ENCODE measurements at places on chromosomes 3 and 15. TPM values are rescaled to one million over a fixed set of nuclear protein-coding genes. Genes with fewer than 3 reads are reported as not detected.
A peak's percentile ranks its signal among the peaks of the same experiment; 100 is the strongest.

DZIP1L gene
- 14.6 TPM for total RNA-seq

- no peak overlapping the region for H3K27ac ChIP-seq
- H3K27me3 ChIP-seq = no peaks in the 10 kb centered on the region
These were observed 56.7 kb downstream of the MYO1E start for GRCh38 chr15:59315914-59316451.

DNA sequence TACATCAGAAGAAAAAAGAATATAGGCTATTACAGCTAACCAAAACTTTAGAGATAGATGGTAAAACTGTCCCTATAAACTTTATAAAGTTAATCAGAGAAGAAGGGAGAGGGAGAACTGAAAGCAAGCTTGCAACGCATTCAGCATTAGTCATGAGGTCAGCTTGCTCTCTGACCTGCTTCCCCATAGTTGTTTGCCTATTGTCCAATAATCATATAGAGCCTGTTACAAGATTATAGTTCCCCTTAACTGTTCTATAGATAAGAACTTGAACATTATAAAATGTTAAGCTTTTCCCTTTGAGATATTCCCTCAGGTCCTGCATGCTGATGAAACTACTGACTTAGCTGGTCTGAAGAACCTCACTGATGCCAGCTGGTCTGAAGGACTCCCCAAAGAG lies 74.5 kb downstream of the CPNE4 start:
- H3K27me3 ChIP-seq = no peaks in the 10 kb centered on the region
- no peaks in the 10 kb centered on the region for H3K4me1 ChIP-seq
- no peak overlapping the region for H3K27ac ChIP-seq
- no peaks in the 10 kb centered on the region for H3K36me3 ChIP-seq

DNA sequence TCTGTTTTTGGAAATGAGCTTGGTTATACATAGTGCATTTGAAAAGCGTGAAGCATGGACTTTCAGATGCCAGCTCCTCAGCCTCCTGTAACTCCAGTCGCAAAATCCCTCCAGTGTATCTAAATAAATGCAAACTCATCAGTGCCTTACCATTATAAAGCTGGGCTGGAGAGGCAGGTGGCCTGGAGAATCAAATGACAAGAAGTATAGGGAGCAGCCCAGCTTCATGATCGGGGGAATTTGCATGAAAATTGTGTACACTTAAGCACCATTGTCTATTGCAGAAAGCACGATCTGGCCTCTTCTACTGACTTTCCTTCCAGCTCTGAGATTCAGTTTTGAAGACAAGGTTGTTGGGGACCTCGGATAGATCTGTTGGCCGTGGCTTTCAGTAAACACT lies 71.7 kb downstream of the IGF1R start:
- H3K27ac ChIP-seq = no peak overlapping the region
- H3K36me3 ChIP-seq = no peaks in the 10 kb centered on the region
- H3K4me3 ChIP-seq = no peak overlapping the region
- no peak for DNase-seq
- H3K4me1 ChIP-seq = peaks cover 8% of the 10 kb centered on the region

GRCh38 chr3:155330370-155330769 lies 36.9 kb upstream of the STRIT1 start:
- no peak overlapping the region for H3K4me3 ChIP-seq
- H3K4me1 ChIP-seq = no peaks in the 10 kb centered on the region
- DNase-seq = no peak
- H3K36me3 ChIP-seq = no peaks in the 10 kb centered on the region
- peaks cover 2% of the 10 kb centered on the region for H3K27me3 ChIP-seq

DNA sequence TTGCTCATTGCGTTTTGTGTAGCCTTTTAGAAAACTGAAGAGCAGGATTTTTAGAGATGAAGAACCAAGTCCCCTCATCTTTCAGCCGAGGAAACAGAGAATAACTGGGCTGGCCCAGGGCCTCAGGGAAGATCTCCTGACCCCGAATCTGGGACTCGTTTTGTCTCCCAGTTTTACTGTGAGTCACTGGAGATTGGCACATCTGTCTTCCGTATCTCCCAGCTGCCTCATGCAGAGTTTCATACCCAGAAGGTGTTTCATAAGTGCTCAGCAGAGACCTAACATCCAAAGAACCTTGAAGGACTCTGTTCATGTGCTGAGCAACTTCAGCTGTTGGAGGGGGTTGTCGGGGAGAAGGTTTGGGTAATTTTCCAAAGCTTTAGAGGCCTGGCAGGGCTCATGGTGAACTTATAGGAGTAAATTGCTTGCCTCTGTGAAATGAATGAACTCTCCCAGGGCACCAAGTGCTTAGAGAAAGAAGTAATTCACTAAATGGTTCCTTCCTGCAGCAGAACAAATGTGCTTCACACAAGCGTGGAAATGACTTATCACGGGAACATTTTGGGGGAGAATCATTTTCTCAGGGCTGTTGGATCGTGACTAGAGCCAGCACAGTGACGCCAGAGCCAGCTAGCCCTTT lies 121.4 kb downstream of the FAM43A start:
- H3K36me3 ChIP-seq = no peaks in the 10 kb centered on the region
- H3K27me3 ChIP-seq = peaks cover 4% of the 10 kb centered on the region
- no peaks in the 10 kb centered on the region for H3K4me1 ChIP-seq
- DNase-seq = no peak
- H3K4me3 ChIP-seq = no peak overlapping the region
- H3K27ac ChIP-seq = no peak overlapping the region

DNA sequence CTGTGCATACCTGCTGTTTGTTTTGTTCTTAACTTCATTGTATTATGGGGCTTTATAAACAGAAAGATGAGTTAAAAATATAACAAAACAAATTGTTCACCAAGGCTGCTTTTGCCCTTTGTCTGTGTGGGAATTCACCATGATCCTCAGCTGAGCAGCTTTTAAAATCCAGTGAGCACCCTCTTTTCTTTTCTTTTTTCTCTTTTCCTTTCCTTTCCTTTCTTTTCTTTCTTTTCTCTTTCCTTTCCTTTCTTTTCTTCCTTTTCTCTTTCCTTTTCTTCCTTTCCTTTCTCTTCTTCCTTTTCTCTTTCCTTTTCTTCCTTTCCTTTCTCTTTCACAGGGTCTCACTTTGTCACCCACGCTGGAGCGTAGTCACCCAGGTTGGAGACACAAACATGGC lies 38.3 kb downstream of the RAB8B start:
- no peaks in the 10 kb centered on the region for H3K36me3 ChIP-seq
- no peak for DNase-seq
- peaks cover 13% of the 10 kb centered on the region for H3K4me1 ChIP-seq
- no peak overlapping the region for H3K27ac ChIP-seq
- no peak overlapping the region for H3K4me3 ChIP-seq
- no peaks in the 10 kb centered on the region for H3K27me3 ChIP-seq

- H3K36me3 ChIP-seq = no peaks in the 10 kb centered on the region
- peaks cover 3% of the 10 kb centered on the region for H3K4me1 ChIP-seq
- no peak overlapping the region for H3K4me3 ChIP-seq
- no peak for DNase-seq
- no peak overlapping the region for H3K27ac ChIP-seq
These were observed 13.2 kb downstream of the TM4SF4 start for GRCh38 chr3:149487598-149488197.

DNA sequence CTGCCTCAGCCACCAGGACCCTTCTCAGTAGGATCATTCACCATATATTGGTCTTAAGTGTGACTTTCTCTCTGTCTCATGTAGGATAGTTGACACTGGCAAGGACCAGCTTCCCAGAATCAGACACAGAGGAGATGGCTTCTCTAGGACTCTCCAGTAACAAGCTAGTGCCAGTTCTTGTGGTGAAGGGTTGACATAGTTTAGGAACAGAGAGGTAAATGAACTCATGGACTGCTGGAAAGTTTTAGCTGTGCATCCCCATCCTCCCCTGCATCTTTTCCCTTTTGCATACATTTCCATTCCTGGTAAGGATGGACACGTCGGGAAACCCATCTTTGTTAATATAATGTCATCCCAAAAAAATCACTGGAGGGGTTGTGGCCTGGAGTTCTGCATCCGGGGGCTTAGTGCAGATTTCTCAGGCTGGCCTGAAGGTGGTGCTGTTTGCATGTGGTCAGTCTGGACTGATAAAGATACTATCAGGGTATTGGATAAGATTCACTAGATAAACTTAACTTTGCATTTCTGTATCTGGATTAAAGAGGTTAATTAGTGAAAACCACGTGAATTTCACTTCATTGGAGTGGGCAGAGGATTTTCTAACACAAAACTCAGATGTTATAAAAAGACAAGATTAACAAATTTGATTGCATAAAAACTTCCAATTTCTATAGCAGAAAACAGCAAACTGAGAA lies 110.8 kb downstream of the TBC1D2B start:
- no peaks in the 10 kb centered on the region for H3K36me3 ChIP-seq
- H3K27me3 ChIP-seq = peaks cover 1% of the 10 kb centered on the region
- H3K4me3 ChIP-seq = no peak overlapping the region
- H3K27ac ChIP-seq = no peak overlapping the region
- no peaks in the 10 kb centered on the region for H3K4me1 ChIP-seq
- DNase-seq = peak; percentile 34

GRCh38 chr3:65413891-65414290 lies 624.8 kb downstream of the MAGI1 start:
- H3K36me3 ChIP-seq = no peaks in the 10 kb centered on the region
- H3K27ac ChIP-seq = no peak overlapping the region
- H3K4me3 ChIP-seq = no peak overlapping the region
- no peak for DNase-seq

DNA sequence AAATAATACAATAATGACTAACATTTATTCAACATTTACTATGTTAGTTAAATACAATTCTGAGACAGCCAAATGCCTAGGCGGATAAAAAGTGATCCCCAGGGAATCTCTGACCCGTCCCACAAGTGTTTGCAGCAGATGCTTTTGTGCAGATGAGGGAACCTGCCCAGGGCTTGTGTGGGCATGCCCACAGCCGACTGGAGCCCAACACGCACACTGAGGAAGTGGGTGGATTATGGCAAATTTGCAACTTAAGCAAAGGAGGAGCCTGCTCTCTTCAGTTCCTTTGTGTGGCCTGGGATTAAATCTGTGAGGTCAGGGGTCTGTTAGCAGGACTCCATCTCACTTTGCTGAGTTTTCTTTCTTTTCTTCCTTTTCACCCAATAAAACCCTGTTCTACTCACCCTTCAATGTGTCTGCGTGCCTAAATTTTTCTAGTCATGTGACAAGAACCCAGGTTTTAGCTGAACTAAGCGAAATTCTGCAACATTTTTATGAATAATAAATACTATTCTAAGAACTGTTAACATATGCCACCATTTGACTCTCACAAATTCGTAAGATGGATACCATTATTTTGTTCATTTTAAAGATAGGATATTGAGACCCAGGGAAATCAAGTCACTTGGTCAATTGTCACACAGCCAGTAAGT lies 13.9 kb upstream of the RTP1 start:
- DNase-seq = no peak
- H3K27ac ChIP-seq = no peak overlapping the region
- no peaks in the 10 kb centered on the region for H3K4me1 ChIP-seq
- no peaks in the 10 kb centered on the region for H3K27me3 ChIP-seq
- H3K4me3 ChIP-seq = no peak overlapping the region

MUSTN1 gene
- 2.2 TPM for total RNA-seq

All from endothelial cell of umbilical vein (primary cell).